ENCODE measurements at places on chromosomes 1 and 21.
A peak's percentile ranks its signal among the peaks of the same experiment; 100 is the strongest.

DNA sequence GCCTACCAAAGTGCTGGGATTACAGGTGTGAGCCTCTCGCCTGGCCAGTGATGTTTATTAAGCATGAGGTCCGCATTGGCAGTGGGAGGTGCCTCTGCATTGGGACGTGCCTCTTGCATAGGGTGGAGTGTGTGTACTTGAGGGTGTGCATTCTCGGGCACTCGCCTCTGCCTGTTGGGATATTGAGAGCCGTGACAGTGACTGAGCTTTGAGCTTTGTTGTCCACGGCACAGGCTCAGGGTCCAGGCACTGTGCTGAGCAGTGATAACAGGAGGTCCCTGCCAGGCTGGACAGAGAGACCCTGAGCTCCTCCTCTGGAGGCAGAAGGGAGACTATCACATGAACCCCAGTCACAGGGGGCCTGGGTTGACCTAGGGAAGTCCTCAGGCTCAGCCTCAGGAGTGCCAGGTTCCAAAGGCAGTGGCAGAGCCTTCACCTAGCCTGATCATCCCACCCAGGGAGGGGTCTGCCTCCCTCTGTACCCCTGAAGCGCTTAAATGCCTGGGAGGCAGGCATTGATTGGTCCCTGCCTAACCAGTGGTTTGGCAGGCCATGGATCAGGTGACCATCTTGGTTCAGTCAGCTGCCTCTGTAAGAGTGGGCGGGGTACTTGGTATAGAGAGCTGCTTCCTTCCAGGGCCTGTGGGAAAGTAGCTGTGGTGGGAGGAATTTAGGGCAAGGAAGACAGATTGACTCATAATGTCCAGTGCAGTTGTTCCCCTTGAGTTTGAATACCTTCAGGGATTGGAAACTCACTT is 213.8 kb upstream of the TMEM51 start:
- peak overlapping the region; percentile 77 for H3K27ac ChIP-seq
- DNase-seq: no peak
- no peaks in the 10 kb centered on the region for H3K36me3 ChIP-seq
- no peaks in the 10 kb centered on the region for H3K27me3 ChIP-seq

GRCh38 chr1:38613996-38614395 is 245.6 kb downstream of the RRAGC start:
- no peaks in the 10 kb centered on the region for H3K27me3 ChIP-seq
- H3K27ac ChIP-seq: no peak overlapping the region
- H3K4me3 ChIP-seq: no peak overlapping the region

- DNase-seq: no peak
- H3K36me3 ChIP-seq: no peaks in the 10 kb centered on the region
- H3K4me3 ChIP-seq: no peak overlapping the region
- peaks cover 19% of the 10 kb centered on the region for H3K4me1 ChIP-seq
- H3K27ac ChIP-seq: no peak overlapping the region
Observed at GRCh38 chr1:224170748-224171478, 12.1 kb upstream of the DEGS1 start.

DNA sequence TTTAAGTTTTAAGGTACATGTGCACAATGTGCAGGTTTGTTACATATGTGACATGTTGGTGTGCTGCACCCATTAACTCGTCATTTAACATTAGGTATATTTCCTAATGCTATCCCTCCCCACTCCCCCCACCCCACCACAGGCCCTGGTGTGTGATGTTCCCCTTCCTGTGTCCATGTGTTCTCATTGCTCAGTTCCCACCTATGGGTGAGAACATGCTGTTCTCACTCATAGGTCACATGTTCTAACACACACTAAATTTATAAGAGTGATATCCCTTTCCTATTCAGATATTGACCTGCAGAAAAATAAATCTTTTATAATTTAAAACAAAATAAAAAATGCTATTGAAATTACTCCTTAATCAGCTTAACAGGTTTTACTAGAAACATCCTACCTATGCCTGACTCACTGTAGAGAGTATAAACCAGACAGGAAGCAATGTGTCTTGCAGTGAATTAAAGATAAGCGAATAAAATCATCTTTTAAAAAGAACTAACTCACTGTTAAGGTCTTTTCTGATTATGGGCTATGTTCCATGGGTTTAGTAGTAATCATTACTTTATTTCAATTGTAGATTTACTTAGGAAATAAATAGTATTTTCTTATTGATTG is 82.0 kb upstream of the DPH5 start:
- no peak overlapping the region for H3K27ac ChIP-seq
- no peaks in the 10 kb centered on the region for H3K36me3 ChIP-seq
- H3K4me3 ChIP-seq: no peak overlapping the region
- DNase-seq: no peak

GRCh38 chr21:34969423-34970166 is 79.5 kb downstream of the RUNX1 start:
- no peak for DNase-seq
- no peak overlapping the region for H3K27ac ChIP-seq
- no peaks in the 10 kb centered on the region for H3K27me3 ChIP-seq
- peaks cover 9% of the 10 kb centered on the region for H3K4me1 ChIP-seq
- no peaks in the 10 kb centered on the region for H3K36me3 ChIP-seq
- no peak overlapping the region for H3K4me3 ChIP-seq

DNA sequence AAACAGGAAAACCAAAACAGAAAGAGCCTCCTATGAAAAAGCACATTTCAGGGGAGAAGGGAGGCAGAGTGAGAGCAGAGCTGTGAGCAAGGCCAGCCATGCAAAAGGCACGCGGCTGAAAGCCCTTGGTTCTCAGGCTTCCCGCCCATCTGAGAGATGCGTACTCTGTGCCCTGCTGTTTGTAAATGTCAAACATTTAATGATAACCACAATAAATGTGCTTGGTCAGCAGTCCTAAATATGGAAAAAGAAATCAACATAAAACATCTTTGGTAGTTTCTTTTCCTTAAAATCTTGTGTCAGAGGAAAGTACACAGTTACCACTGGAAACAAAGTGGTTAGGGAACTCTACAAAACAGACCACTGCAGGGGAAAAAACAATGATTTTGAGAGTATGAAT is 283.1 kb downstream of the DSCAM start:
- no peaks in the 10 kb centered on the region for H3K4me1 ChIP-seq
- DNase-seq: no peak
- no peaks in the 10 kb centered on the region for H3K36me3 ChIP-seq
- H3K27ac ChIP-seq: no peak overlapping the region
- no peak overlapping the region for H3K4me3 ChIP-seq

- peaks cover 13% of the 10 kb centered on the region for H3K4me1 ChIP-seq
- DNase-seq: no peak
- no peaks in the 10 kb centered on the region for H3K27me3 ChIP-seq
Observed at GRCh38 chr1:33424205-33424604, 6.7 kb downstream of the PHC2 start.

- H3K4me1 ChIP-seq: peaks cover 15% of the 10 kb centered on the region
- H3K27me3 ChIP-seq: no peaks in the 10 kb centered on the region
- no peak overlapping the region for H3K4me3 ChIP-seq
- H3K27ac ChIP-seq: no peak overlapping the region
- H3K36me3 ChIP-seq: no peaks in the 10 kb centered on the region
Observed at GRCh38 chr21:41659791-41660560, 106.9 kb downstream of the RIPK4 start.

DNA sequence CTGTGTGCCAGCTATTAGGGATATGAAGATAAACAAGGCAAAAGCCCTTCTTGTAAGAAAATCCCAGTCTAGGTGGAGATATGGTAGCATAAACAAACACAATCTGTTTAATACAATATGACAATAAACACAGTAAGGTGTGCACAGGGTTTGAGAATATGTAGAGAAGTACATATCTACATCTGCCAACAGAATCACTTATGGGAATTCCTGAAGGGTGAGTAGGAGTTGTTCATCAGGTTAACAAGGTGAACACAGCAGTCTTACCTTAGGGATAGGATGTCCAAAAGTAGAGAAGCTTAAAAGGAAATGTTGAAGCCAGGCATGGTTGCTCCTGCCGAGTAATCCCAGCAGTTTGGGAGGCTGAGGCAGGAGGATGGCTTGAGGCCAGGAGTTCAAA is 57.7 kb upstream of the LRRC7 start:
- H3K4me3 ChIP-seq: no peak overlapping the region
- no peaks in the 10 kb centered on the region for H3K4me1 ChIP-seq
- H3K27ac ChIP-seq: no peak overlapping the region
- DNase-seq: no peak

DNA sequence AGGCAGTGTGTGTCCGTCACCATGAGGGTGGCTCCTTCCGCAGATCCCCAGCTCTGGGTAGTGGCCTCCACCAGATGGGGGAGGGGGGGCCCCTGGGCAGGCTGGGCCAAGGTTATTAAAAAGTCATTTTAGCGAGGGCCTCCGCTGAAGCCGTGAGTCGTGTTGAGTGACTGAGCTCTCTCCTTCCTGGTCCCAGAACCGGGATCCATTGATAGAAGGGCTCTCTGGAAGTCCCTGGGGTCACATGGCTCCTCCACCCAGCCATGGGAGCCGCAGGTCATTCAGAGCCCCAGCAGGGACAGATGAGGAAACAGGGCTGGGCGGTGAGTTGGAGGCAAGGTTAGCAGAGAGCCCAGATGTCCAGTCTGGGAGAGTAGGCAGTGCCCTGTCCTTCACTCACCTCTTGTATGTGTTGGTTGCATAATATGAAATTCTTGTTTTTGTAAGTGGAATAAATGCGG is 12.9 kb downstream of the MIIP start:
- H3K36me3 ChIP-seq: peaks cover 5% of the 10 kb centered on the region
- H3K4me1 ChIP-seq: no peaks in the 10 kb centered on the region
- no peaks in the 10 kb centered on the region for H3K27me3 ChIP-seq
- H3K27ac ChIP-seq: no peak overlapping the region
- no peak overlapping the region for H3K4me3 ChIP-seq

DNA sequence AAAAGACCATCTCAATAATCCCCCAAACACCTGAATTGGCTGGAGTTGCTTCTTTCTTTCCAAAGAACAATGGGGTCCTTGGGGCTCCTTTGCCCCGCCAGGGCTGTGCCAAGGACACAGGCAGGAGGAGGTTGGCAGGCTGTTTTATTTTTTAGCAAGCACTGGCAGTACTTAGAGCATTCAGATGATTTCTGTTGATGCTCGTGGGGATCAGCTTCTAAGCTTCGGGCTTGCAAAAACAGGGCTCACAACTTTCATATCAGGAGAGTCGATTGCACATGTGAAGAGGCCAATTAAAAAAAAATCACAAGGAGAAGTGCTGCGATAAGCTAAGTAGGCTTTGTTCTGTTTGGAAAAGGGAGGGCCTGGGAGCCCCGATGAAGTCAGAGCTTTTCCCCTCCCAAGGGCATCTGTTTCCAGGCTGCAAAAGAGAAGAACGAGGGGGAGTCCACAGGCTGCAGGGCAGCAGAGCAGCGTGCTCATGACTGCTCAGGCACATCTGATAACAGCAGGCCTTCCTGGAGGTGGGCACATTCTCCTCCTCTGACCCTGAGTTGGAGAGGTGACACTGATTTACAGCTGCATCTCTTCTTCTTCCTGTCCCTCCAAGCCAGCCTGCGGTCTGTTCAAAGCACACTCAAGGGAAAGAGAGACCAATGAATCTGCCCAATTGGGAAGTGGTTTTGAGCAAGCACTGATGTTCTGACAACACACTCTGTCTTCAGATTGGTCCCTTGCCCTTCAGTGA is 27.3 kb upstream of the BCAR3 start:
- DNase-seq: no peak
- no peaks in the 10 kb centered on the region for H3K27me3 ChIP-seq
- no peaks in the 10 kb centered on the region for H3K36me3 ChIP-seq
- H3K27ac ChIP-seq: no peak overlapping the region
- peaks cover 7% of the 10 kb centered on the region for H3K4me1 ChIP-seq

DNA sequence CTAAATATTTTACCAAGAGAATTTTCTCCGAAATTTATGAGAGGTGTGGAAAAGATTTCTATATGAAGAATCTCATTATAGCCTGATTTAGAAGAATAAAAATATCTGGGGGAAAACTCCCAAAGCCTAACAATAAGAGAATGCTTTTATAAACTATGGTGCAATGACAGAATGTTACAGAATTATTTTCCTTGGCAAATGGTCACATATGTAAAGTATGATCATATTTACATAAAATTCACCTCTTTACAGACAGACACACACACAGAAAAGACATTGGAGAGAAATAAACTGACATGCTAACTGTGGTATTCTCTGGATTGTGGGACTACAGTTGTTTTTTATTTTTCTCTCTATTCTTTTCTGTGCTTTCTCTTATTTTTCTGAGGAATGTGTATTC is 226.3 kb upstream of the USP24 start:
- DNase-seq: no peak
- H3K4me1 ChIP-seq: peaks cover 10% of the 10 kb centered on the region
- H3K27me3 ChIP-seq: no peaks in the 10 kb centered on the region
- H3K4me3 ChIP-seq: no peak overlapping the region

DNA sequence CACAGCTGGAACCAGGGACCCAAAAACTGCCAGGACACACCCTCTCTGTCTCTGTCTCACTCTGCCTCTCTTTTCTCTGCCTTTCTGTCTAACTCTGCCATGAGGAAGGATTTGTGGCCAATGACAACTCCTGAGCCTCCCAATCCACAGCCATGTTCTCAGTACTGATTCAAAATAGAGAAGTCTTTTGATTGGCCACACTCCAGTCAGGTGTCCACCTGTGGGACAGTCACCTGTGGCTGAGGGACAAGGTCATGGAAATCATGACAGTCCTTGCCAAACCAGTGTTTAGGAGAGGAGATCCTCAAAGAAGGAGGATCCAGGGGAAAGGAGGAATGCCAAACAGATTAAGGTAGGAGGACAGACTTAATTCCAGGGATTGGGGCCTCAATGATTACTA is 15.8 kb downstream of the TINAGL1 start:
- H3K27me3 ChIP-seq: peaks cover 9% of the 10 kb centered on the region
- no peaks in the 10 kb centered on the region for H3K36me3 ChIP-seq
- peaks cover 23% of the 10 kb centered on the region for H3K4me1 ChIP-seq
- no peak for DNase-seq
